Right renal cortex interstitium (tissue), 3 donors: ENCODE measurements at places on chromosomes 3 and 15. TPM values are rescaled to one million over a fixed set of nuclear protein-coding genes. Genes with fewer than 3 reads are reported as not detected.

- no peak for DNase-seq
Measured at GRCh38 chr15:58487724-58488120, 55.9 kb downstream of the LIPC start.

GRCh38 chr3:127675651-127676391 lies 3.1 kb downstream of the ABTB1 start:
- DNase-seq: no peak

The ECE2 gene
- polyA plus RNA-seq: 0.10 TPM

The GOLGA6L10 gene
- 4.2 TPM for polyA plus RNA-seq

The FBXL2 gene
- 28.3 TPM for polyA plus RNA-seq

- DNase-seq: no peak
Measured at GRCh38 chr15:99635794-99636193, 70.0 kb downstream of the MEF2A start.

The ENTPD3 gene
- 2.2 TPM for polyA plus RNA-seq

The FAM81A gene
- polyA plus RNA-seq: 25.7 TPM

The IL16 gene
- 6.2 TPM for polyA plus RNA-seq

The ZNF619 gene
- 7.6 TPM for polyA plus RNA-seq

DNA sequence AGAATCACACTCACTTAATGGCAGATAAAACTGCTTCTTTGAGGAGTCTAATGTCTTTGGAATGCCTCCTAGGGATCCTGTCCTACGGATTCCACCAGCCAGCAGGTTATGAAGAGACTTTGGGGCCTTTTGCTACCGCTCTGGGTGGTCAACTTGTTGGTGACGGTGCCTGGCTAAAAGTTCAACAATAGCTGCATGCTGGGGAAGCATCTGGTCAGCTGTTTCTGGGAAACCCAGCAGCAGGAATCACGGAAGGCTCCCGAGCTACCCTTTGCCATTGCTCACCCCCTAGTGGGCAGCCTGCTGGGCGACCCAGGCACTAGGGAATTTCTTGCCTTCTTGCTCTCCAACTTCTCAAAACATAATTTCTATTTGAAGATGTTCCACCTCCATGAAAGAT lies 263.3 kb downstream of the NEK10 start:
- DNase-seq: no peak

DNA sequence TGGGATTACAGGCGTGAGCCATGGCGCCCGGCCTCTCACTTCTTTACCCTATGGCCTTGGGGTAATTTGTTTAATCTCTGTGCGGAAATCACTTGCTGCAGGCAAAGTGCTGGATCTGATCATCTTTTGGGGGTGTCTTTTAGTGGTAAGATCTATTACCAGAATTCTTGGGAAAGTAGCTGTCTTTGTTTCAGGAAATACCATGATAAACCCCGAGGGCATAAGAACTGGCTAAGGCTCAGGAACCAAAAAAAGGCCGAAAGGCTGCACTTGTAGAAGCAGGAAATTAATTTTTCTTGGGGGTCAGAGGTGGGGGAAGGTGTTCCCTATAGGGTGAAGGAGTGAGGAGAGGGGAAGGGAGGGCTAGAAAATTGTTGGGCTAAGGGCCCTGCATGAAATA lies 22.7 kb upstream of the IGF2BP2 start:
- no peak for DNase-seq

The VWA5B2 gene
- polyA plus RNA-seq: 1.1 TPM

DNA sequence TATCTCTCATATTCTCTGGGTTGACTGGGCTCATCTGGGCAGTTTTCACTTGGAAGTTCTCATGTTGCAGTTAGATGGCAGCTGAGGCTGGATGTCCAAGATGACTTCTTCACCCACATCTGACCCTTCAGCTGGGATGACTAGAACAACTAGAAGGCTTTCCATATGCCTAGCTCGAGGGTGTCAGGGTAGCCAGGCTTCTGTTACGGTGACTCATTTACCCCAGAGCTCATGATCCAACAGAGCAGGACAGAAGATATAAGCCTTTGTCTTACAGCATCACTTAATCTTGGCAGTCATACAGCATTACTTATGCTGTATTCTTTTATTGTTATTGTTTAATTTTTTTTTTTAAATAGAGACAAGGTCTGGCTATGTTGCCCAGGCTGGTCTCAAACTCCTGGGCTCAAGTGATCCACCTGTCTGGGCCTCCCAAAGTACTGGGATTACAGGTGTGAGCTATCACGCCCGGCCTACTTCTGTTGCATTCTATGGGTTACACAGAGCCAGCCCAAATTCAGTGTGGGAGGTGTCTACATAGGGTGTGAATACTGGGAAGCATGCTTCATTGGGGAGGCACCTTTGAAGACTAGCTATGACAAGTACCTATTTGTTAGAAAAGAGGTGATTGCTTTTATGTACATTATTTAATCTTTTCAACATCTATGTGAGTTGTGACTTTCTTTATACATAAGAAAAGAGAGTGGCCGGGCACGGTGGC lies 10.7 kb downstream of the HMCES start:
- no peak for DNase-seq

- no peak for DNase-seq
Measured at GRCh38 chr15:37059086-37059485, 41.3 kb downstream of the MEIS2 start.

GRCh38 chr3:9098716-9099675 lies 135.7 kb upstream of the RAD18 start:
- no peak for DNase-seq

GRCh38 chr15:38868326-38869114 lies 303.9 kb upstream of the RASGRP1 start:
- no peak for DNase-seq

DNA sequence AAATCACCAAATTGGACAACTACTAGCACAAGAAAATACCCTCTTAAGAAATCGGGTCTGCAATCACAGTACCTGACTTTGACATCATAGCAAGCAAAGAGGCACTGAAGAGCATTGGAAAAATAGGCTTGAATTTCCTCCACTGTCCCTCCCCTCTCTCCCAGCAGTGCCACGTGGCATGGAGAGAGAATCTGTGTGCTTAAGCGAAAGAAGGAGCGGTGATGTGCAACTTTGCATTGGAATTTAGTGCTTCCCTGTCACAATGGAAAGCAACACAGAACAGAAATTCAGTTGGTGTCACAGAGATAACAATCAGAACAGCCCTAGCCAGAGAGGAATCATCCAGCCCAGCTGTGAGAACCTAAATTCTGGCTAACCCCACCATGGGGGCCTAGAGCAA lies 207.5 kb upstream of the SLITRK3 start:
- no peak for DNase-seq

The RETNLB gene
- polyA plus RNA-seq: not detected

GRCh38 chr3:142633073-142633472 lies 36.9 kb downstream of the PLS1 start:
- DNase-seq: no peak

- DNase-seq: no peak
Measured at GRCh38 chr3:174937478-174937877, 78.3 kb downstream of the NAALADL2 start.

The PLAAT1 gene
- polyA plus RNA-seq: 4.2 TPM

DNA sequence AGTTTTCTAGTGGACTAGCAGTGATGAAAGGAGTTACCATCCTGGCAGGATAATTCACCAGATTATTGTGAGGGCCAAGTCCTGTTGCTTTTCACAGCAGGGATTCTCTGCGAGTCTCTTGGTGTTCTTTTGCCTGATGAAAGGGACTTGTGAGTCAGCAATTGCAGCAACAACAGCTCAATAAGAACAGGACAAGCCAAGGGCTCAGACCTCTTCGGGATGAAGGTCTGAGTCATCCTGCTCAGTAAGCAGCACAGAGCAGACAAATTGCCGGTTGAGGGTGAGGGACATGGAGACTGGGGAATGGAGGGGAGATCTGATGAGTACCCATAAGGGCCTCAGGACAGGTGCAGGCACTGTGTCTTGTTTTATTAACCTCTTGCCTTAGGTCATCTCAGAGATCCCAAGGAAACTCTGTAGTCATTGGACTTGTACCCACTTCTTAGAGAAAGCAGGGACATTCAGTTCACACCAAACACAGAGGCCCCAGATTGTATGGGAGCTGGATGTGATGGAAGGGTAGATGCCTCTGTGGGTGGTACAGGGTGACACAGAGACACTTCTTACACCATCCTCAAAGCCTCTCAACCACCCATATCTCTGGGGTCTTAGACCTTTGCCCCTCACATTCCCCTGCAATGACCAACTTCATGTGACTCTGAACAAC lies 173.8 kb upstream of the TLE3 start:
- no peak for DNase-seq

GRCh38 chr3:31373681-31374080 lies 159.0 kb upstream of the STT3B start:
- DNase-seq: no peak

The PSTPIP1 gene
- 0.60 TPM for polyA plus RNA-seq

The PLIN1 gene
- polyA plus RNA-seq: 0.74 TPM

GRCh38 chr3:184822081-184822480 lies 10.1 kb downstream of the VPS8 start:
- DNase-seq: no peak

DNA sequence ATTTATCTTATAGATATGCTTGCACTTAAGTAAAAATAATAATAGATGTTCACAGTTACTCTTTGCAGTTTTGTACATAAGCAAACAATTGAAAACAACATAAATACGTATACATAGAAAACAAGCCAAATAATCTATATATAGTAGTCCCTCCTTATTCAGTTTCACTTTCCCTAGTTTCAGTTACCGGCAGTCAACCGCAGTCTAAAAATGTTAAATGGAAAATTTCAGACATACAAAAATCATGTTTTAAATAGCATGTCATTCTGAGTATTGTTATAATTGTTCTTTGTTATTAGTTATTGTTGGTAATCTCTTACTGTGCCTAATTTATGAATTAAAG lies 262.0 kb downstream of the CGGBP1 start:
- no peak for DNase-seq

GRCh38 chr3:193641440-193641775 lies 48.4 kb downstream of the OPA1 start:
- DNase-seq: no peak

The HIGD1A gene
- 168 TPM for polyA plus RNA-seq

The GPR156 gene
- 3.6 TPM for polyA plus RNA-seq

The ARNT2 gene
- polyA plus RNA-seq: 63.6 TPM

The CACNA1D gene
- polyA plus RNA-seq: 9.1 TPM

DNA sequence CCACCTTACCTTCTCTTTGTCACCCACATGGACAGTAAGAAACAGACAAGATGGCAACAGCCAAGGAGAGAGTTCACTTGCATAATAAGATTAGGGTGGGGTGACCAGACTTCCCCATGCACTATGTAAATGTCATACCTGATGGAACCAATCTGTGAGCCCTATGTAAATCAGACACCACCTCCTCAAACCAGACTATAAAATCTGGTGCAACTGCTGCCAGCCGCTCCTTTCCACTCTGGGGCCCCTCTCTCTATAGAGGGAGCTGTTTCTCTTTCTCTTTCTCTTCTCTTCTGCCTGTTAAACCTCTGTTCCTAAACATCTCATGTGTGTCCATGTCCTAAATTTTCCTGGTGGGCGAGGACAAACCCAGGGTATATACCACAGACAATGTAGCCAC lies 405.5 kb upstream of the CNTN4 start:
- no peak for DNase-seq
